ENCODE measurements at places on chromosomes 16 and 17. TPM values are rescaled to one million over a fixed set of nuclear protein-coding genes. Genes with fewer than 3 reads are reported as not detected.

The MT1M gene
- not detected for total RNA-seq

The MYH11 gene
- total RNA-seq, result not detected

DNA sequence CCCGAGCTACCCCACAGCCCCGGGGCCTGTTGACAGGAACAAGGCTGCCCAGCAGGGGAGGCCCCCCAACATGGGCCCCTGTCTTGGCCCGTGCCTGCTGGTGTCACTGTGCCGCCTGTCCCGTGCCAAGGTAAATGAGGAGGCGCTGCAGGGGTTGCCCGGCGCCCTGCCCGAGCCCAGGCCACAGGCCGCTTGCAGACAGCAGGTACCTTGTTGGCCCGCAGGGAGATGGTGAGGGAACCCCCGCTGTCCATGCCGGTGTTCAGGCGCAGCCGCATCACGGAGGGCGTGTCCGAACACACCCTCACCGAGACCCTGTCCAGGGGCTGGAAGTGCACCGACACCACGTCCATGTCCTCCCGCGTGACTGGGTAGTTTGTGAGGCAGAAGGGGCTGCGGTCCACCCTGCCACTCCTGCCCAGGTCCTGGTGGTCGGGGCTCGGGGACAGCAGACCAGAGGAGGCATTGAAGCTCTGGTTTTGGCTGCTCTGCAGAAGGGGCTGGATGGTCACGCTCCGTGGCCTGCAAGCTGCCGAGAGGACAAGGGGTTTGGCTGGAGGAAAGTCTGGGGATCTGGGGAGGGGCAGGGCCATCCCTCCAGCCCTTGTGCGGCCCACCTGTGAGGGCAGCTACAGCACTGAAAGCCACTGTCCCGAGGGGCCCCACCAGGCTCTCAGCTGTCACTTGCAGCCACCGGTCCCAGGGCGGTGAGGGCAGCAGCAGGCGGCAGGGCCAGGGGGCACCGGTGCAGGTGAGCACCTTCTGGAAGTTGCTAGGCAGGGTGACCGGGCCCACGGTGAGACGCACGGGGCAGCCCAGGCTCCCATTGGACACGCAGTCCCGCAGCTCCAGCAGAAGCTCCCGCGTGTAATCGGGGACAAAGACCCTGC, 5.6 kb downstream of the PGAP6 start:
- peaks cover 16% of the 10 kb centered on the region for H3K4me1 ChIP-seq
- no peaks in the 10 kb centered on the region for H3K36me3 ChIP-seq
- no peaks in the 10 kb centered on the region for H3K27me3 ChIP-seq
- no peak overlapping the region for H3K4me3 ChIP-seq
- H3K27ac ChIP-seq, result no peak overlapping the region

DNA sequence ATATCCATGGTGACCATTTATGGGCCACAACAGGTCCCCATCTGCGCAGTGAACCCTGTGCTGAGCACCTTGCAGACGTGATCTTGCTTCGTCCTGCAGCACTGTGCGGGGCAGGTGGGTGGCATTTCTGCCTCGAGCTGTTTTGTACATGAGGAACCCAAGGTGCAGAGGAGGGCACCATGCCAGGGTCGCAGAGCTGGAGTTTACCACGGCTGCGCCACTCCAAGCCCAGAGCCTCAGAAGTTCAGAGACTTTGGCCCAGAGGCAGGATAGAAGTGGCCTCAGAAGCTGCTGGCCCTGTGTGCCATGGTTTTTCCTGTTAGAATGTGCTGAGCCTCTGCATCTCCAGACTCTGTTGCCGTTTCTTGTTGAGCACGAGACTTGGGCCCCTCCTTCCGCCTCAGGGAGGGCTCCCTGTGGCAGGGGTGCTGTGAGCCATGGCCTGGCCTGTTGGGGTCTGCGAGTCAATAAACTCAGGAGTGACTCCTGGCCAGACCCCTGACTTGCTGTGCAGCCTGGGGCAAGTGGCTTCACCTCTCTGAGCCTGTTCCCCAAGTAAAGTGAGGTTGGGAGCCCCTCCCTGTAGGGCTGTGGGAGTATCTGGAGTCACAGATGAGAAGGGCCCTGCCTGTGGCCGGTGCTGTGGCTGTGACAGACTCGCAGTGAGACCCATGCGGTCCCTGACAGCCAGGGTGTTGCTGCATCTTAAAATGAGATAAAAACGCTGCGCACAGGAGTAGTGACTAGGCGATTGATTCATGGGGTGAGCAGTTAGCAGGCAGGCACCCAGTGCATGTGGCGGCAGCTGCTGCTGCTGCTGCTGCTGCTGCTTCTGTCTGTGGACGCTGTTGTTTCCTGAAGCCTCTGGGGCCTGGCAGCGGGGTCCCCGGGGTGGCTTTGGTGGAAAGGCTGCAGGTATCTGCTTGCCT, 11.8 kb downstream of the MAP2K3 start:
- H3K4me3 ChIP-seq, result no peak overlapping the region
- no peaks in the 10 kb centered on the region for H3K4me1 ChIP-seq
- peaks cover 18% of the 10 kb centered on the region for H3K36me3 ChIP-seq
- no peak overlapping the region for H3K27ac ChIP-seq
- no peaks in the 10 kb centered on the region for H3K27me3 ChIP-seq

DNA sequence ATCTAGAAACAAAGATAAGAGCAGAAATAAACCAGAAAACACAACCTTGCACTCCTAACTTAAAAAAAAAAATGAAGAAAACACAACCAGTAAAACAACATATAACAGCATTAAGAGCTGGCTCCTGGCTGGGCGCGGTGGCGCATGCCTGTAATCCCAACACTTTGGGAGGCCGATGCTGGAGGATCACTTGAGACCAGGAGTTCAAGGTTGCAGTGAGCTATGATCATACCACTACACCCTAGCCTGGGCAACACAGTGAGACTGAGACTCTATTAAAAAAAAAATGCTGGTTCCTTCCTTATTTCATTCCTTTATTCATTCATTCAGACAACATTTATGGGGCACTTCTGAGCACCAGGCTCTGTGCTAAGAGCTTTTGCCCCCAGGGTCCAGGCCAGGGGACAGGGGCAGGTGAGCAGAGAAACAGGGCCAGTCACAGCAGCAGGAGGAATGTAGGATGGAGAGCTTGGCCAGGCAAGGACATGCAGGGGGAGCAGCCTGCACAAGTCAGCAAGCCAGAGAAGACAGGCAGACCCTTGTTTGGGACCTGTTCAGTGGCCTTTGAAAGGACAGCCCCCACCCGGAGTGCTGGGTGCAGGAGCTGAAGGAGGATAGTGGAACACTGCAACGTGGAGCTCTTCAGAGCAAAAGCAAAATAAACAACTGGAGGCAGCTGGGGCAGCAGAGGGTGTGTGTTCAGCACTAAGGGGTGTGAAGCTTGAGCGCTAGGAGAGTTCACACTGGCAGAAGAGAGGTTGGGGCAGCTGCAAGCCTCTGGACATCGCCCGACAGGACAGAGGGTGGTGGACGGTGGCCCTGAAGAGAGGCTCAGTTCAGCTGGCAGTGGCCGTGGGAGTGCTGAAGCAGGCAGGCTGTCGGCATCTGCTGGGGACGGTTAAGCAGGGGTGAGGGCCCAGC, 2.6 kb downstream of the STH start:
- H3K36me3 ChIP-seq, result no peaks in the 10 kb centered on the region
- H3K4me1 ChIP-seq, result peaks cover 6% of the 10 kb centered on the region
- H3K4me3 ChIP-seq, result no peak overlapping the region
- DNase-seq, result no peak
- H3K27me3 ChIP-seq, result no peaks in the 10 kb centered on the region

- no peaks in the 10 kb centered on the region for H3K27me3 ChIP-seq
- no peak overlapping the region for H3K27ac ChIP-seq
- DNase-seq, result no peak
- H3K4me1 ChIP-seq, result no peaks in the 10 kb centered on the region
- no peak overlapping the region for H3K4me3 ChIP-seq
These were observed 73.3 kb upstream of the CNEP1R1 start for GRCh38 chr16:49951574-49952195.

DNA sequence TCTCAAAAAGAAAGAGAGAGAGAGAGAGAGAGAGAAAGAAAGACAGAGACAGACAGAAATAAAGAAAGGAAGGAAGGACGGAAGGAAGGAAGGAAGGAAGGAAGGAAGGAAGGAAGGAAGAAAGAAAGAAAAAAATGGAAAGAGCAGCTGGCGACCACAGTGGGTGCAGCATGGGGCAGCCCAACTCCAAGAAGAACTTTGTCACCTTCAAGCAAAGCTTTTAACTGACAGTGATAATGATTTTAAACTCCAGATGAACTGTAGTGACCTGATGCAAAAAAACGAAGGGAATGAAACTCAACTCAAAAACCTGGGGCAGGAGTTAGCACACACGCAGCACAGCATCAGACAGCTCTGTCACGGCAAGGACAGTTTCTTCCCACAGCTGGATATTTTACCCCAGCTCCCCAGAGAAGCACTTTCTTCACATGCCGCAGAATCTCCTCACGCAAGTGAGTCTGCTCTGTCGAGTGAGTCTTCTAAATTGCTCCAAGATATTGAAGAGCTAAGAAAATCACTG, 5.0 kb upstream of the ARHGAP17 start:
- H3K36me3 ChIP-seq, result no peaks in the 10 kb centered on the region
- H3K27ac ChIP-seq, result peak overlapping the region; percentile 43
- peaks cover 66% of the 10 kb centered on the region for H3K4me1 ChIP-seq
- peak overlapping the region; percentile 22 for H3K4me3 ChIP-seq
- H3K27me3 ChIP-seq, result no peaks in the 10 kb centered on the region
- DNase-seq, result no peak

DNA sequence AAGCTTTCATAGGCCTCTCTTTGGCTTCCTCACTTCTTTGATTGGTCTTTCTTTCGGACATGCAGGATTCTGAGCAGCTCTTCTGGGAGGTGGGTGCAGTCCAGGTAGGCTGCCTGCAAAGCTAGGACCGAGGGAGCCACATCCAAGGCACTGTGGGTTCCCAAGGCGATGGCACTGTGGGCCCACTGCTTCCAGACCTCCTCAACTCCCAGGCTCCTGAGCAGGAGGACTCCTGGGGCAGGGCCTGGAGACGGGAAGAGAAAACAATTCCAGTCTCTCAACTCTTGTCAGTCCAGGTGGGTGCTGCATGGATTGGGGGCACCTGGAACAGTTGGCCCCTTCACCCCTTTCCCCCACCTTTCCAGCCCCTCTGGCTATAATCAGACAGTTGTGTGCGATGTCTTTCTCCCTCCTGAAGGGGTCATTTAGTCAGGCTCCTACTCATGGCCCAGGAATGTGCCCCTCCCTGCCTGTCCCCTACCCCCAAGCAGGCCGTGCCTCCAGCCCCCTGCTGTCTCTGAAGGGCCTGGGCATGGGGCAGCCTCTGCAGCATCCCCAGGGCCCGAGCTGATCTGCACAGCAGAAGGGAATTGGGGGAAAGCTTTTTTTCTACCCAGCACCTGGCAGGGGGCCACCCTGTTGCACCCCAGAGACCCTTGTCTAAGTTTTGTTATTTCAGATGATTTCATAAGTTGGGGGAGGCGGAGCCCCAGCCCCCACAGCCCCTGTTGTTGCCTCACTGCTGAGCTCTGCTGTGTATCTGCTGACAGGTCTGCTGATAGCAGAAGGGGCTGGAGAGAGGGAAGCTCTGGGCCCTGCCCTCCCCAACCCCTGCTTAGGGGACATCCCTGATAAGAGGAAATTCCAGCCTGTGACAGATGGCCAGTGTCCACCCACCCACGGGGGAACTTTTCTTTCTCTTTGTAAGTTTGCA, 330.3 kb downstream of the SEC14L1 start:
- H3K4me1 ChIP-seq, result peaks cover 89% of the 10 kb centered on the region
- H3K27ac ChIP-seq, result peak overlapping the region; percentile 98
- H3K36me3 ChIP-seq, result peaks cover 4% of the 10 kb centered on the region
- peak; percentile 84 for DNase-seq
- H3K27me3 ChIP-seq, result no peaks in the 10 kb centered on the region

DNA sequence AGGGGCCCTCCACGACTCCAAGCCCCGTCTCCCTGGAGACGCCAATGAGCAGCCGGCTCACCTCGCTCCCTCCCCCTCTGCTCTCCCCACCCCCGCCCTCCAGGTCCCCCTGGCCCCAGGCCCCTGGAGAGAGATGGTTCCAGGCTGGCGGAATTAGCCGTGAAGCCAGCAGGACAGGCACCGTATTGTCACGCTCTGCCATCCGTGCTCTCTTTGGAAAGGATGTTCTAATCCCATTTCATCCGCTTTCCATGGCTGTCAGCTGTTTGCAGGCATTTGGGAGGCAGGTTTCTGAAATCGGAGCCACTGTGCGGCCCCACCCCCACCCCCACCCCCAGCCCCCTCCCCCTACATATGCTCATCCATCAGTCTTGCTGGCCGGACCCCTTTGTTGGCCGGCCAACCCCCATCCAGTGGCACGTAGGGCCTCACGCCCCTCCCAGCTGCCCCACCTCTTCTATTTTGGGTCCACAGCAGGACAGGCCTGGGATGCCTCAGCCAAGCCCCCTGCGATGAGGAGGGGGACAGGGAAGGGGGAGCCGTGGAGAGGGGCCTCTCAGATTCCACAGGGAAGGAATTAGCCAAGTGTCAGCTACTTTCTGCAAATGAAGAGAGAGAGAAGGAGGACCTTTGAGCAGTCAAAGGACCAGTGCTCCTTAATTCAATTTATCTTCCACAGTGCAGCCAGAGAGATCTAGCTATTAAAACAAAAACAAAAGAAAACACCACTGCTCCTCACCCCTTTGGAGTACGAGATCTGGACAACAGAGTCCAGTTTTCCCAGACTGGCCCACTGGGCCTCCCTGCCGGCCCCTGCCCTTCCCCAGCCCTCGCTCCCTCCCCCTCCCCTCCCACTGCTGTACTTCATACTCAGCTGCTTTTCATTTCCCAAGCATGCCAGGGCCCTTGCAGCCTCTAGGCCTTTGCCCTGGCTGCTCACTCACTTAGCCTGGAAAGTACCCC, 30.7 kb downstream of the SDK2 start:
- no peaks in the 10 kb centered on the region for H3K4me1 ChIP-seq
- no peaks in the 10 kb centered on the region for H3K27me3 ChIP-seq
- no peak for DNase-seq

The P2RX5 gene
- 60.4 TPM for total RNA-seq

GRCh38 chr16:3578610-3579551, 1.7 kb upstream of the NLRC3 start:
- H3K27me3 ChIP-seq, result no peaks in the 10 kb centered on the region
- peak overlapping the region; percentile 95 for H3K27ac ChIP-seq
- H3K4me3 ChIP-seq, result peak overlapping the region; percentile 95

The SLC35G6 gene
- total RNA-seq, result not detected

DNA sequence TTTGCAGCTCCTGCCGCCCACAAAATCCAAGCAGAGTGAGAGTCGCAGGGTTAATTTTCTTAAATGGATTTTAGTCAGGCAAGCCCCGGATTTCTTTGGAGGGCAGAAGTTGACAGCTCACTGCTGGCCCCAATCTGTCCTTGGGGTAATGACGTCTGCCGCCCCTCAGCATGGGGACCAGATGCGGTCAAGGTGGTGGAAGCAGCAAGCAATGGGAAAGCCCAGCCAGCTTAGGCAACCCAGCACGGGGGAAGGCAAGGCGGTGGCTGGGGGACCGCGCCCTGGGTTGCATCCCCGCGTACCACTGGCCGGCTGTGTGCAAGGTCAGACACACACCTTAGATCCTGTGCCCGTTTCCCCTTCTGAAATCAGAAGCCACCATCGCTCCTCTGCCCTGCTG, 321.7 kb downstream of the C16orf95 start:
- DNase-seq, result no peak
- no peak overlapping the region for H3K4me3 ChIP-seq
- H3K27me3 ChIP-seq, result no peaks in the 10 kb centered on the region
- H3K4me1 ChIP-seq, result no peaks in the 10 kb centered on the region
- no peak overlapping the region for H3K27ac ChIP-seq

Measured in Karpas-422 (cell line).